ENCODE measurements at places on chromosomes 12 and 14.

DNA sequence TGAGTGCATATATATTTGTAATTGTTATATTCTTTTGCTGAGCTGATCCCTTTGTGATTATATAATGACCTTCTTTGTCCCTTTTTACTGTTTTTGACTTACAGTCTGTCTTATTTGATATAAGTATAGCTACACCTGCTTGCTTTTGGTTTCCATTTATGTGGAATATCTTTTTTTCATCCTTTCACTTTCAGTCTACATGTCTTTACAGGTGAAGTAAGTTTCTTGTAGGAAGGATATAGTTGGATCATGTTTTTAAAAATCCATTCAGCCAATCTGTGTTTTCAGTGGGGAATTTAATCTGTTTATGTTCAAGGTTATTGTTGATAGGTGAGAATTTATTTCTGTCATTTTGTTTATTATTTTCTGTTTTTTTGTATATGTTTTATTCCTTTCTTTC, 12.1 kb downstream of the GZMH start:
- no peak for DNase-seq

- no peak for DNase-seq
Measured at GRCh38 chr12:79935624-79936345, 888 bp upstream of the PPP1R12A start.

DNA sequence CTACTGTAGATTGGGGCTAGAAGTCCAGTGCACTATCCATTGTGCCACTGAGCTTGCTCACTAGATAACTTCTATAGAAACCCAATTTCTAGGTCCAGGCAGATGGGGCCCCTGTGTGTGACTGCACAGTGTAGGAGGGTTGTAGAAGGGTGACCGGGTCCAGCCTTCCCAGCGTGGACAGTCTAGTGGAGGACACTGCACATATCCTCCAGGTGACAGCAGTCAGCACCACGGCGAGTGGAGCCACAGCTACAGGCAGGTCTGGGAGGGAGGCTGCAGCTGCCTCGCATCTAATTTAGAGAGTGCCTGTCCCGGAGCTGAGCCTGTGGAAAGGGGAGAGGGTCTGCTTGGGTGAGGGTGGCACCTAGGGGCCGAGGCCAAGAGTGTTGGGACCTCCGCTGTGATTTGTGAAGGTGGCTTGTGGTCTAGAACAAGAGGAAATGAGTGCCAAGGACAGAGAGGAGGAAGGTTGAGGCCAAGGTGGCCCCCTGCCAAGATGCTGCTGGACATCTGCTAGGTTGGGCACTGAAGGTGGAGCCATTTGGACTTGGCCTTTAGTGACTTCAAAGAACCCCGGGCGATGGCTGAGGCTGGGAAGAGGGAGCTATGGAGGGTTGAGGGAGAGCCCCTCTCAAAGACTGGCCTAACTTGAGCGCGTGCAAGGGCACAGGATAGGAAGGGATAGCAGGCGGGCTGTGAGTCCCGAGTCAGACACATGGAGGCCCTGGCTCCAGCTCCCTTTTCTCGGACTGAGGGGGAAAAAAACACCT, 46.0 kb upstream of the TRAF3 start:
- no peak for DNase-seq

GRCh38 chr12:88314706-88315105, 172.6 kb downstream of the TMTC3 start:
- no peak for DNase-seq

- DNase-seq: no peak
Measured at GRCh38 chr12:79275631-79276030, 411.1 kb downstream of the SYT1 start.
